Stimulated activated CD4-positive, alpha-beta T cell treated with anti-CD3 and anti-CD28 coated beads, Interleukin-1b, Interleukin-23, amount 100 ng/mL, for 48 hours (primary cell): ENCODE measurements at places on chromosomes 2 and 18.
A peak's percentile ranks its signal among the peaks of the same experiment; 100 is the strongest.

- DNase-seq: no peak
These were observed 291.9 kb upstream of the CDH7 start for GRCh38 chr18:65458871-65459270.

- DNase-seq: no peak
These were observed 120.0 kb upstream of the FAM117B start for GRCh38 chr2:202514732-202515131.

- DNase-seq: no peak
These were observed 16.7 kb downstream of the POMC start for GRCh38 chr2:25151718-25152117.

DNA sequence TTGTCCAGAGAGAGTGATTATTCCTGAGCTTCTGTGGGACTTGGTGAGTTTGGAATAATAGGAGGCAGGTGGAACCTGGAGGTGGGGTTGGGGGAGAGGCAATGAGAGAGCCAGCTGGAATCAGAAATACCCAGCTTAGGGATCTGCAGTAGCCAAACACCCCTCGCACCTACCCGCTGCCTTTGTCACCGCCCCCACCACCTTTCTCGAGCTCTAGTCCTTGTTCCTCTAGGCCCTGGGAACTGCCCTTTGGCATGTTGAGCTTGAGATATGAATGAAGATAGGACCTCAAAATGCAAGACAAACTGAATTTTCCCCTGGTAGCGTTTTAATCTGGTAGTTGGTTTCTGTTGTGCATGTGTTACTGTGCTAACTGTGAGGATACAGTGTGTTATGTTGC is 242.9 kb downstream of the PTPRM start:
- DNase-seq: no peak

DNA sequence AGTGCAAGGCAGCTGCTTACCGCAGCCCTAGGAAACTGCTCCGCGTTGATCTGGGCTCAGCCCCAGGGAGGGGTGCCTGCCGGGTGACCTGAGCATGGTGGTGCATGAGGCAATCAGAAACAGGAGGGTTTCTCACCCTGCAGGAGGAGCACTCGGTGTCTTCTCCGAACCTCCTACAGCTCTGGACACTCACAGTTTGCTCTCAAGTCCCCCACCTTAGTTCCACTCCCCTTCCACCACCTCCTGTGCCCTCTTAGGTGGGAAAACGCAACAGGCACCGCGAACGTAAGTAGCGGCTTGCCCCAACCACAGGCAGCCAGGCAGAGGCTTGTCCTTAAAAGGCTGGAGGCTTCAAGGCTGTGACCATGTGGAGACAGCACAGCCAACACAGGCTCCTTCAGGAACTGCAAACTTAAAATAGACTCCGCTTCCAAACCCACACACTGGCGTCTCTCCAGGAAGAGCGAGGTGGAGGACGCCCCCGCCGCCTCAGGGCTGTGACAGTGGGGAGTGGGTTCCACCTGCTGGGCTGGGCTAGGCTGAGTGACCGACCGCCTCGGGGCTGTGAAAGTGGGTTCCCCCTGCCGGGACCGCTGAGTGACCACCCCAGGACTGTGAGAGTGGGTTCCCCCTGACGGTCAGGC is 71.6 kb downstream of the NDUFA10 start:
- DNase-seq: no peak

DNA sequence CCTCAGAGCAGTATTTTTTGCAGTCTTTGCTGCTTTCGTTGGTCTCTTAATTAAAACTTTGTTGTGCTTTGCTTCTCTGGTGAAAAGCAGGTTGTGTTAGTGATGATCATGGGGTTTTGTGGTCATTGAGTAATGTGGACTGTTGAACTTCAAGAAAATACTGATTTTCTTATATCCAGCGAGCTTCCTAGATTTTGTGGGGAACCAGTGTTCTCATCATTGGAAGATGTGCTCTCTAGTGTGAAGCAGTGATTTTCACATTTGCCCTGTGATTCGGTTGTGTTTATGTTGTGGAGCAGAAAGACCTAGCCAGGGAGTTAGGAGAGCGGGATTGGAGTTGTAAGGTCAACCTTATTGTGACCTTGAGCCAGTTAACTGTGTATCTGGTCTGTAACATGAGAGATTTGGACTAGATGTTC is 12.4 kb downstream of the ASAP2 start:
- DNase-seq: no peak

DNA sequence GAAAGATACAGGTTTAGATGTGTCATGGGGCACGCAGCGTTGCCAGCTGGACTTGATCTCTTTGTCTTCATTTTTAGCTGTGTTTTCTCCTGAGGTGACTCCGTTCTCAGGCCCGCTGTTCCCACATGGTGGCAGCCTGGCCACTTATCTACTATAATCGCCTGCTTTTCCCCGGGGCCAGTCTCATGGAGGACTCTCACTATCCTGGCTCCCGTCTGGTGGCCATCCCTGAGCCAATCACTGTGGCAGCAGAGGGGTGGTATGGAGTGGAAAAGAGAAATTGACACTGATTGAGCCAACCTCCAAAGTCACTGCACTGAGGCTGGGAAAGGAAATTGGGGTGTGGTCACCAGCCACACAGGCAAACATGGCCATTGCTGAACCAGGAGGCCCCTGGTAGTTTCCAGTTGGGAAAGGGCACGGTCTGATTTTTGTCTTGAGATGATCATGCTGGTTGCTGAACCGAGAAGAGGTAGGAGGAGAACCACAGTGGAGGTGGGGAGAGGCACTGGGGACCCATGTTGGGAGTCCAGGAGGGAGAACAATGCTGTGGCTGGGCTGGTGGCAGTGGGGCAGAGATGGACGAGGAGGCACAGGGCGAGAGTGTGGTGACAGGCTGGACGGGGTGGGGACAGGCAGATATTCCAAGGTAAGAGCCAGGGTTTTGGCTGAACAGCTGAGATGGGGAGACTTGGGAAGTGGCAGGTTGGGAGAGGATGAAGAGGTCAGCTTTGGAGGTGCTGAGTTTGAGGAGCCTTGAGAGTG is 45.6 kb downstream of the KCNIP3 start:
- no peak for DNase-seq

- DNase-seq: no peak
These were observed 59.3 kb downstream of the HDLBP start for GRCh38 chr2:241256168-241256545.

GRCh38 chr2:120303177-120303576 is 42.8 kb upstream of the INHBB start:
- DNase-seq: no peak

GRCh38 chr2:46180189-46180588 is 117.0 kb upstream of the EPAS1 start:
- no peak for DNase-seq

GRCh38 chr2:152393377-152393776 is 58.4 kb downstream of the FMNL2 start:
- no peak for DNase-seq

DNA sequence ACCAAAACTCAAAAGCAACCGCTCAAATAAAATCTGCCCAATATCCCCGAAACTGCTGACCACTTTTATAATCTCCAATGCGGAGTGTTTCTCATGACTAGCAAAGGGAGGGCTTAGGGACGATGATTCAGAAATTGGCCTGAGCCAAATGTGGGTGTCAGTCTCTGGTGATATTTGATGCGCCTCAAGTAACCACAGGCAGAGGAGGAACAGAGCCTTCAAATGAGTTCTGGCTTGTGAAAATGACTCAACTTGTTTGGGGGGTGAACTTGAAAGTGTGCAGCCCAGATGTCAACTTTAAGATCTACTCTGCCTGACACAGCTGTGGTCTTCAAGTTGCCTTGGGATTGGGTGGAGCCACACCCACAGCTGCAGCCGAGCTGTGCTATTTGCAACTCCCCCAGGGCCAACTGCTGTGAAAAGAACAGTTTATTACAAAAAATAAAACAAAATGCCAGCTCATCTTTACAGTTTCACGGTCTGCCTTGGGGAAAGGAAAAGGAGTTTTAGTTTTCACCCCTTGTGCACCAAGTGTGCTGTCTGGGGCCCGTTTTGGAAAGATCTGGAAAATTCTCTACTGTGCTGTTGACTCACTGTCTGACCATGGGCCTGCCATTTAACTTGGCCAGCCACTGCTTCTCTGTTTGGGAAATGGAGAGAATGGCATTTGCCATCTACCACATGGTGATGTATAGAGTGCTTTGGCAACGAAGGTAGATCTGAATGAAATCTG is 222.1 kb downstream of the MTX2 start:
- peak; percentile 8 for DNase-seq

GRCh38 chr2:60453872-60454271 is 99.6 kb downstream of the BCL11A start:
- DNase-seq: no peak
